Kidney (tissue), 22 donors: ENCODE measurements at places on chromosomes 3 and 15.

DNA sequence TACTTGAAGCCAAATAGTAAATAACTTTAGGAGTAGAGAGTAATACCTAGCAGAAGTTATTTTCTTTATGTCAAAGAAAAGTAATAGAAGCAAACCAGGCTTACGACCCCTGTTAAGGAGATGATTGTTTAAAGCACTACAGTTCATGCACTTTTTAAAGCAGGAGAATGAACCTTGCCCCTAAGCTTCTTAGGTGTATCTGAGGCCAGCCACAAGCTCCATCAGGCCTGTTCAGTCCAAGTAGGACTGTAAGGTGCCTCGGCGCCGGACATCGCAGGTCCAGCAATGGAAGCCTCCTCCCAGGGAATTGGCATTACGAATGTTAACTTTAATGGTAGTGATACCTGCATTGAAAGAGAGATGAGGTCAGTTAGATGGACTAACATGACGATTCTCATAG, 16.5 kb downstream of the GATM start:
- DNase-seq, result no peak

GRCh38 chr3:149342413-149343380, 9.3 kb upstream of the TM4SF18 start:
- no peak for DNase-seq

GRCh38 chr15:31162721-31163510, 61.4 kb upstream of the TRPM1 start:
- DNase-seq, result no peak

DNA sequence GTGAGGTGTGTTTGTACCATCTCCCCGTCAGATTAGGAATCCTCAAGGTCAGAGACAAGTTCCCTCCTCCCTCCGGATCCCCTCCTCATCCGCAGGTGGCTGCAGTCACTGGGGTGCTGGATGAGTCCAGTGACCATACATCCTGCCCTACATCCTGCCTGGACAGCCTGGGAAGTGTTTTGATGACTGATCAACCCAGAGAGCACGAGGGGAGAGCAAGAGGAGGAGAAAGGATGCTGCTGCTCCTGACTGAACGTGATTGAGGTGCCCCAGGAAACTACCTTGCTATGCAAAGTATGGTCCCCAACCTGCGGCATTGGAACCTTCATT, 65.1 kb downstream of the SLC12A8 start:
- no peak for DNase-seq

- DNase-seq, result no peak
These were observed 31.8 kb downstream of the DAG1 start for GRCh38 chr3:49501842-49502241.

DNA sequence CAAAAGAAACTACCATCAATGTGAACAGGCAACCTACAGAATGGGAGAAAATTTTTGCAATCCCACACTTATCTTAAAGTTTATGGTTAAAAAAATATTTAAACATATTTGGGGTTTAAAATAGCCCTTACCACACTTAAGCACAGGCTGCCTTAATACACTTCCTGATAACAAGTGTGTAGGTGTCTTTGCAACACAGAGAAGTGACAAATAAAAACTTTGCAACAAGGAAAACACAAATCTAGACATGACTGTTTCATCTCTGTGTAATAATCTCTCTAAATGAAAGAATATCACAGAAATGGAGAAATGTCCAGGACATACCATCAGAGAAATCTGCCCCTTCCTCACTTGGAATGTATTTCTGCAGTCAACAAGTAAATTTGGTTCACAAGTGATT, 464.1 kb upstream of the ARHGEF26 start:
- DNase-seq, result no peak

DNA sequence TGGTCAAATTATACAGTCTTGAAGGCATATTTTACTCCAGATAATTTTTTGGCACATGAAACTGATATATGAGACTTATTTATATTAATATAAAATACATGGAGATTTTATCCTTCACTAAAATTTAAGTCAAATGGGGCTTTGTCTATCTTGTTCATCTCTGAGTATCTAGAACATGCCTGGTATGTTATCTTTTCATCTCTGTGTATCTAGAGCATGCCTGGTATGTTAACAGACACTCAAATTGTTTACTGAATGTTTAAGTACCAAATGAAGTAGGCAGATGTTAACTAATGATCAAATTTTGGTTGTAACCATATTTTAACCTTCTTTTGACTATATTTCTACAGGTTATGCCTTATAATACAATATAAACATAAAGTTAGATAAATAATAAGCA, 7.7 kb downstream of the GTF2A2 start:
- DNase-seq, result no peak
